Kasumi-1 (cell line): ENCODE measurements at places on chromosomes 2 and 18.
A peak's percentile ranks its signal among the peaks of the same experiment; 100 is the strongest.

DNA sequence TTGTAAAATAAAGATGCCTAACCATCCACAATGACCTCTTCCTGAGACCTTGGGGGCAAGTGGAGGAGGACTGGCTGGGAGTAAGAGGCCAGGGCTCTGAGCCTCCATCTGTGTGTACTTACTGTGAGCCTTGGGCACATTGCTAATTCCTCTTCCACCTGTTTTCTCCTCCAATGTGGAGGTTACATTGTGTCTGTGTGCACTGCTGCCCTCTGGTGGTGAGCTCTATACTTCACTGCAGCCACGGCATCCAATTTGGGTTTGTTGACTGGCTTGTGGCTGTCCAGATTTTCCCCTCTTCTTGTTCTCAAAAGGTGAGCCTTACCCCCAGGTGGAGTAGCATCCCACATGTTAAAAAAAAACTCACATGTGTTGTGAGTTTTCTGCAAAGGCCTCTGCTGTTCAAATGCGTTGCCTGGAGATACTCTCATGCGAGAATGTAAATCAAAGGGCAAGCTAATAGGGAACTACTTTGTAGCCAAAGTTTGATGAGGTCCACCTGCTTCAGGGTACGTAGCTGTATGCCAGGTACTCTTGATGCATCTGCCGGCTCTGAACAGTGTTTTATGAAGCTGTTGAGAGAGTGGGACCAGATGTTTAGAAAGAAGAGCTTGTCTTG lies 80.8 kb downstream of the APOB start:
- DNase-seq = peak; percentile 53

DNA sequence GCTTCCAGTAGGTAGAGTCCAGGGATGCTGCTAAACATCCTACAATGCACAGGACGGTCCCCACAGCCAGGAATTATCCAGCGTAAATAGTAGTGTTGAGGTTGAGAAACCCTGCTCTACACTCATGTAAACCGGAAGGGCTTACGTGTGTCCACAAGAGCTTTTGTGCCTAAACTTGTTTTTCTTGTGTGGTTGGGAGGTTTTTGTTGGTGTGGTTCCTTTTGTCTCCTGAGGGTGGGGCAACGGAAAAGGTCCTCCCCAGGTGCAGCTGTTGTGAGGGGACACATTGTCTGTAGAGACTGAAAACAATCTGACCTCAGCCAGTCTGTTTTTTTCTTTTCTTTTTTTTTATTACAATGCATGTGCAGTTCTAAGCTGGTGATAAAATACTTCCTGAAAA lies 72.7 kb upstream of the MGAT5 start:
- no peak for DNase-seq

DNA sequence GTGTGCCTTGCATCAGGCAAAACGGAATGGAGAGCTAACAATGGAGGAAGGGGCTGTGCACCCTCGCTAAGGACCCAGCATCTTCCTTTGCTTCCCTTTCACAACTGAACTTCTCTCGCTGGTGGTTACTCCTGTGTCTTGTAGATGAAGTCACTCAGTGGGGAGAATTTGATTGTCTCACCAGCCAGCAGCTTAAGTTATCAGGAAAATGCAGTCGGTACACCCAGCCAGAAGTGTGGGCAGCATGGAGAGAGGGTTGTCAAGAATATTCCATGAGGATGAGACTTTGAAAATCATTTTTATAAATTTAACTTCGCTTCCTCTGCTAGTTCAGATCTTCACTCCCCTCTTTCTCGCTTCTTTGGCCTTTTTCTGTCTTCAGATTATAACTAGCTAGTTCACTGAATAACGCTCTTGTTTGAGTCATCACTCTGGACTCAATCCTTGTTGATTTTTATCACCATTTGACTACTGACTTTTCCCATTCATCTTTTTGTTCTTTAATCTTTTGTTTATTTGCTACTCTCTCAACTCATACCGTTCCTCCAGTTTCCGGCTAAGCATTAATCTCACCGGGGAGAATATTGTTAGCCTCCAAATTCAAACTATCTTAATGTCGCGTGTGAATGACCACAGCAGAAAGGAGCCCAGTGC lies 221.7 kb downstream of the CD226 start:
- DNase-seq = no peak

GRCh38 chr2:23401427-23402204 lies 16.6 kb downstream of the KLHL29 start:
- no peak for DNase-seq

DNA sequence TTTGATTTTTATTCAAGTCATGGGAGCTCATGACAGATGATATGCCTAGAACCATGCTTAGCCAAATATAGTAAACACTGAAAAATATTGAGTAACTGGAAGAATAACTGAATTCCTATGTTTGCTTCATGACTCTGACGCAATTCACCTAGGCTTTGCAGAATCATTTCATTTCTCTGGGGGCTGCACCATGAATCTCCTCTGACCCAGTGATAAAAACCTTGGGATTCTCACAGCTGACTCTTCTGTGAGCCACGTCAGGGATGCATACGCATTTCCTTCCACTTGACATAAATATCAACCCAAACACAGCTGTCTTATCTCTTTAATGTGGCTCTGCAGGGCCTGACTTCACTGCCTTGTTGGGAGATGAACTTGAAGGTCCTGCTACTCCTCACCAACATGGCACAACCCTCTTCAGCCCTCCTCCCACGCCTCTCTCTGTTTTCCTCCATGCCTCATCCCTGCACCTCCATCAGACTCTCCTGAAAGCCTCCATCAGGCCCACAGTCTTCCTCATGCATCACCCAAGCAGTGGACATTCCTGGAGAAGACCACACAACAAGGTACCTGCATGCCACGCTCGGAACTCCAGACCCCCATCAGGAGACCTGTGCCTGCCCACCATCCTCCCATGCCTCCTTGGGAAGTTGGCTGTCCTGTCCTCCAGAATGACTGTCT lies 29.8 kb downstream of the COL6A3 start:
- DNase-seq = no peak

DNA sequence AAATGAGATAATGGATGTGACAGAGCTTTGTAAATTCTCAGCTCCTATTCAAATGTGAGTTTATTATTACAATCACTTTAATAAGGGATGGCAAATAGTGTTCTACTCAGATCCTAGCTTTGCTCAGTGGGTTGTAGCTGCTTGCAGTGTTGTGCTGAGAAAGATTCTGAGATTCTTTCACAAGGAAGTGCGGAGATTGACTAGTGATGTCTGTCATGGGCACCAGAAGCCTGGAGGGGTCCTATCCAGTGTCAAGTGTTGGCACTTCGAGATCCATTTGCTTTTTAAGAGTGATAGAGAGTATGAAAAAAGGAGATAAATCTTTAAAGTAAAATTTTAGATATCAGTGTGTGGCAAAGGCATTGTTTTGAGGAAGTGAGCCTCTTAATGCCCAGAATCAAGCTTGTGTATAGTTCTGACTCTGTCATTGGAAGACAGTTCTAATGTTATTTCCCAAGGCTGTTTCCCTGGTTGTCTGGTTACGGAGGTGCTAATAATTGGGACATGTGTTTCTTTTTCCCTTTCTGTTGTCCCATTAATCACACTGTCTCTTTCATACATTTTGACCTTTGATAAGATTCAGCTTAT lies 181.7 kb upstream of the SPRED2 start:
- DNase-seq = no peak

DNA sequence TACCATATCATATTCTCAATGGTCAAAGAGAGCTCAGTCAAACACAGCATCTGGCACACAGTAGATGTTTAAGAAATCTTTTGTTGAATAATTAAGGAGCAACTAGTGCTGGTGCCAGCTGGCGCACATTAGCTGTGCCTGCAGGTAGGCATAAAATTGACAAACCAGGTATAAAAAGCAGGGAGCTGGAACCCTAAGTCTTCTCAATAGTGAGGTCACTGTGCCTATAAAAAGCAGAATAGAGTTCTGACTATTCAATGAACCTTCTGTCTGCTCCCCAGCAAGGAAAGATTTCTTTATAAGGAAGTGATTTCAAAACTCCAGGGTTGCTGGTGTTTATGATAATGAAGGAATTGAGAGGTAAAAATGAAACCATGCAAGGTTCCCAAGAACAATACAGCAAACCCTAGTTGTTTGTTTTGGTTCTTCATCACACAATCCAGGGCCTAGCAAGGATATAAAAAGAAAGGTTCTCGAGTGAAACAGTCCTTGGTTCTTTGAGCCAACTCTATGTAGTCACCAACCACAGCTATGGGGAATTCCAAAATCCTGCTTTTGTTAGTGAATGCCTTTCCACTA lies 76.1 kb downstream of the THADA start:
- peak; percentile 29 for DNase-seq

GRCh38 chr2:7878786-7879482 lies 802.9 kb upstream of the ID2 start:
- DNase-seq = no peak

GRCh38 chr2:42028571-42029148 lies 19.2 kb upstream of the PKDCC start:
- DNase-seq = peak; percentile 64

DNA sequence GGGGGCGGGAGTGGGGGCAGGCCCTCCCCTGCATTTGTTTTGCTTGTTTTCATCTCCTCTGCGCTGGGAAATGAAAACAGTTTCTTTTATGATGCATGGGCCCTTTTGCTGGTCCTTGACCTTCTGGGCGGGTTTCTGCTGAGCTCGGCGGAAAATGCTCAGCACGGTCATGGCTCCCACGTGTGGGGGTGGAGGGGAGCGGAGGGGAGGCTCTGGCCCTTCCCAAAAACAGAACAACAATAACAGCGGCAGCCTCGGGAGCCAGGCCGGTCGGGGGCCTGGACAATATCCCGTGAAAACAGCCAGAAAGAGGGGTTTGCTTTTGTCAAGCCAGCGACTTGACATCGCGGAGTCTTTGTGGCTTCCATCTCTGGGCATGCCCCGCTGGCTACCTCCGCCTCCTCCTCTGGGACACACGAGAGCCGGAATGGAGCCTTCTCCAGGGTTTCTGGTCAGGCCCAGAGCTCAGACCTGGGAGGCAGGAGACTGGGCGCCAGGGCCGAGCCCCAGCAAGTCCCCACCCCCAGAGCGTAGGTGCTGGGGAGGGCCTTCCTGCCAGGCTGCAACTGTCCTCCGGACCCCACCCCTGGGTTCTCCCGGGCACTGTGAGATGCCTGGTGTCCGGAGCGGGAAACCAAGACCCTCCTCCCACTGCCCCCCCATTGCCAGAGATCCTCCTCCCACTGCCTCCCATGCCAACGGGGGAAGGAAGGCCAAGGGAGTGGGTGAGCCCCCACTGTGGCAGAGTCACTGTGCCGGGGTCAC lies 35.9 kb upstream of the SNED1 start:
- DNase-seq = no peak

- DNase-seq = peak; percentile 97
Measured at GRCh38 chr2:113173542-113174375, at the start of gene PSD4. TSS of gene PSD4 (plus strand) at chr2:113173971. CDS start at chr2:113182457, 8,486 bp downstream.

- no peak for DNase-seq
Measured at GRCh38 chr2:200787351-200788120, 24.2 kb upstream of the BZW1 start.

DNA sequence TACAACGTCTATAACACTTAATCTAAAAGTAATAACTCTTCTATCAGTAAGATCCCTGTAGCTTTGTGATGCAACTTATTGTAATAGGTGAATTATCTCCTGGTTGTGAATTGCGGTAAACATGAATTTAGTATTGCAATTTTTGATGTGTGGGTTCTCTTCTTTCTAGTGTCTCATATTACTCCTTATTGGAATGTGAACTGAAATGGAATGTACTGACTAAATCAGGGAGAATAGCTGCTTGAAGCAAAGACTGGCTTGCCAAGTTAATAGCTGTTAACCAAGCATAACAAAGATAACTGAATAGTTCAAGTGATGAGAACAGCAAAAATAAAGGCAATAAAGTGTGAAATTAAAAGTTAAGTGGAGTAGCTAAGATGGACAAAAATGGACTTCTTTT lies 60.5 kb upstream of the TFPI start:
- no peak for DNase-seq

GRCh38 chr2:240759459-240759858 lies 60.6 kb downstream of the KIF1A start:
- DNase-seq = no peak

DNA sequence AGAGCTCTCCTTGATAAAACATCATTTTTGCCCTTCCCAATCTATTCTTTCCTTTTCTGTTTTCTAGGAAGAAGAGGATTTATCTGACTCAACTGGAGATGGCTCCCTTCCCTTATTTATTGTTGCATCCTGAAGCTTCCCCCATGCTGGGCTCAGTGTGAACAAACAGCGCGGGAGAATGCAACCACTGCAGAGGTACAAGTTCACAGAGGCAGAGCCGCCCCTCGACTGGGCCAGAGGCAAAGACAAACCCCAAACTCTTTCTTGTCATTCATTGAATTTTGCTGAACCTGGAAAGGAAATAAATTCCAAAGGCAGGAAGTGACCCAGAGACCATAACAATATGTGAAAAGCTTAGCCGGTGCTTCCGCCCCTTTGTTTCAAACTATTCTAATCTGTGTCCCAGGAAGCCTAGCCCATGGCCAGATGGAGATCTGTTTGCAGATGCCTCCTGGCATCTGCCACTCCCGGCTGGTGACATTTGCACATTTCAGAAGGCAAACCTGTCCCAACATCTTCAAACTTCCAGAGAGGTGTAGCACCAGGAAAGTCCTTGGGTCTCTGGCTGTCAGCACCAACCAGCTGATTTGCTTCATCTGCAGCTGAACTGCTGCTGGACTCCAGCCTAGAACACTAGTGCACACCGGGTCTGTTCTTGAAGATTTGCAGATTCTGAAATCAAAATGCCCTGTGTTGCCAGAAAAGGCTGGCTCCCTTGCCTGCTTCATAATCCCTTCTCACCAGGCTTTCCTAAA lies 79.4 kb upstream of the MAP4K3 start:
- DNase-seq = no peak

- DNase-seq = no peak
Measured at GRCh38 chr2:71339685-71340084, 8.1 kb downstream of the ZNF638 start.

DNA sequence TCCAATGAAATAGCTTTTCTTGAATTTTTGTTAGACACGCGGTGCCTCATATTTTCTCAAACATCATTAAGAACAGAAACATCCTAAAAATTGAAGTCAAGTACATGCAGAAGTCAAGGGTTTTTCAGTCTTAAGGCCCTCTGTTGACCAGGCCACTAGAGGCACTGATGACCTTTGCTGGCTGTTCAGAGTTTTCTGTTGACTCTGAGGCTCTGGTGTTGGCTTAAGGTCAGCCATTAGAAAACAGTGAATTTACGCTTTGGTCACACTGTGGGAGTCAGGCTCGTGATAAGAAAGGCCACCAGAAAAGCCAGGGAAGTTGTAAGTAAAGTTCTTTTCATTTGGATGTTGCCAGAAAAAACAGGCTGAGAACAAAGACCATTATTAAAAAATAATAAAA lies 5.8 kb upstream of the UPP2 start:
- no peak for DNase-seq

DNA sequence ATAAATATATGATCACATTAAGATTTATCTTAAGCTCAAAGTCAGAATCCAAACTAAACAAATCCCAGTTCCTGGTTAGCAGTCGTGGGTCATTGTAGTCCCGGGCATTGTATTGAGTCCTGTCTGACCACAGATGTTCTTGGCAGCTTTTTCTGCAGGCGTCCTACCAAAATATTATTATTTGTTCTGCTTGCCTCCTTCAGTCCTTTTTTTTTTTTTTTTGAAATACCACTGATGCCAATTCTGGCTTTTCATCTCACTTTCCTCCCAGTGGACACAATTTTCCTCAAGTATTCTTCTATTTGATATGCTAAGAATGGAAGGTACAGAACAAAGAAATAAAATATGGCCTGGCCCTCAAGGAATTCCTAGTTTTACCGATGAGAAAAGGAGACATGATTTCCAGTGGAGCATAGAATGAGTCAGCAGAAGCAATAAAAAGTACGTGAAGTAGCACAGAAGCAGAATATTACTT lies 151.6 kb downstream of the CSRNP3 start:
- DNase-seq = no peak
